ENCODE measurements at places on chromosomes 2 and 18.

DNA sequence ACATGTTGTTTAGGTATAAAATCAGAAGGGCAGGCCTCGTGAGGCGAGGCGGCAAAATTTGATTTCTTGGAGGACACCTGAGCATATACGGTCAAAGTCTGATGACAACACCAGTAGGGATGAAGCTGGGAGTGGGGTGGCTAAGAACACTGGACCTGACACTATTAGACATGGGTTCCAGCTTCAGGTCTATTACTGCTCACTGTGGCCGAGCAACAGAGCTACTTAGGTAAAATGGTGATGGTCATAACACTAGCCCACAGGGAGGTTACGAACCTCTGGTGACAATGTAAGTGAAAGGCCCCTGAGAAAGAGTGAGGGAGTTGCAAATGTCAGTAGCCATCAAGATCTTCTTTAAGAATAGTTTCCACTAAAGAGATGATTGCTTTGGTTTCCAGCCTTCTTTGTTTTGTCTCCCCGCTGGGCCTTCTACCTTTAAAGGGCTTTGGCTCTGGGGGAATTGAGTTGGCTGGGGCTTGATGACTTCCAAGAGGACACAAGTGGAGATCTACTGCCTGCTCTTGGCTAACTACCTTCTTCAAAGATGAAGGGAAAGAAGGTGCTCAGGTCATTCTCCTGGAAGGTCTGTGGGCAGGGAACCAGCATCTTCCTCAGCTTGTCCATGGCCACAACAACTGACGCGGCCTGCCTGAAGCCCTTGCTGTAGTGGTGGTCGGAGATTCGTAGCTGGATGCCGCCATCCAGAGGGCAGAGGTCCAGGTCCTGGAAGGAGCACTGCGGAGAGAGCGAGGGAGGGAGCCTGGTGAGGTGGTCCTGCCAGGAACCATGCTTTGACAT is 3.5 kb downstream of the IL1B start:
- DNase-seq = no peak

GRCh38 chr18:23062011-23062410 is 73.3 kb upstream of the CABLES1 start:
- DNase-seq = no peak

- DNase-seq = no peak
Observed at GRCh38 chr2:28687640-28688385, 63.8 kb upstream of the PPP1CB start.

GRCh38 chr2:180705551-180705950 is 274.9 kb upstream of the UBE2E3 start:
- DNase-seq = no peak

- no peak for DNase-seq
Observed at GRCh38 chr2:33412920-33413319, 63.5 kb upstream of the RASGRP3 start.

- no peak for DNase-seq
Observed at GRCh38 chr2:74502147-74502719, 2.8 kb upstream of the LBX2 start.

DNA sequence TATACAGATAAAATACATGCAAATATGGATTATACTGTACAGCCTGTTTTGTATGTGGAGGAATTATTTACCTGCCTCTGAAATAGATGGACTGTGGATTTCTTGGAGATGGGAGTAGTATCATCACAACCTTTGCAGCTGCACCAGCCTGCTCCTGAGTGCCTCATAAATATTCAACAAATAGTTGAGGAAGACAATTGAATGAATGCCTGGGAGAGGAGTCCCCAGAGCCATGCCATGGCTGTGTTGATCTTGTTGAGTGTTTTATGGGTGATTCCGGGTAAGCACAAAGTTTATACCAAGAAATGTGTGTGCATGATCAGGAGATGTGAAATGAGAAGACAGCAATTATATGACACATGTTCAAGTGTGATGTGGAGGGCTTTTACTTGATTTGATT is 225.0 kb downstream of the FHOD3 start:
- no peak for DNase-seq

DNA sequence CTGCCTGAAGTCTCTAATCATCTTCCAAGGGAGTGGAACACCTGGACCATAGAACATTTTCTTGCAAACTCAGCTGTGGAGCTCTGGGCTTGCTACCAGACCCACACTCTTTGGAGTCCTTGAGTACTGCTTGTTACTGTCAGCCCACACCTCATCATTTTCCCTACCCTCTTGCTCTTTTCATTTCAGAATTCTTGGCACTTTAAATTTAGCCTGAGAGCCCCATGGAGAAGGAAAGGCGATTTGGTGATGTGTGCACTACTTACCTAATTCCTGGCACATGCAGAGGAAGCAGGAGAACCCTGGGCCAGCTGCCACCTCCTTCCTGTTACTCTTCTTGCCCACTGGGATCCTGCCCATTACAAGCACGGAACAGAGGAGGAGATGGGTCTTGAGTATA is 31.7 kb downstream of the TMEM178A start:
- DNase-seq = no peak

- DNase-seq = no peak
Observed at GRCh38 chr2:156708051-156708450, 271.9 kb downstream of the GPD2 start.
